RKO (cell line): ENCODE measurements at places on chromosomes 6 and 20.

DNA sequence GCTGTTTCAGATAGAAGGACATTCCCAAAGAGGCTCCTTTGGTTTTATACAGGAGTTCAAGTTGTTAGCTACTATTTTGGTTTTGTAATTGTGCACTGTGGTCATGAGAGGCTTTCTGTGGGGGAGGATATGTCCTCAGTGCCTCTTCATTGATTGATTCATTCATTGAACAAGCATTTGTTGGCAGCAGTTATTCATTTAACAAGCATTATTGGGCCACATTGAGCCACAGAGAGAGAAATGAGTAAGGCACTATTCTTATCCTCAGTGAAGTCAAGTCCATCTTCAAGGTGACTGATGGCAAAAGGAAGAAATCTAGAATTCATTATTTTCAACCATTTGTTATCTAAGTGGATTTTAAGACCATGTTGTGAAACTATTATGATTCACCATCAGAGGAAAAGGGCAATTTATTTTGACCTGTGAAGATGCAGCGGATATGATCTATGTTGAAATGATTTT lies 697.2 kb upstream of the CITED2 start:
- no peak for DNase-seq

GRCh38 chr20:24339210-24339641 lies 130.2 kb upstream of the SYNDIG1 start:
- no peak for DNase-seq

- peak; percentile 15 for DNase-seq
Measured at GRCh38 chr6:109187399-109188114, 92.2 kb downstream of the CEP57L1 start.

DNA sequence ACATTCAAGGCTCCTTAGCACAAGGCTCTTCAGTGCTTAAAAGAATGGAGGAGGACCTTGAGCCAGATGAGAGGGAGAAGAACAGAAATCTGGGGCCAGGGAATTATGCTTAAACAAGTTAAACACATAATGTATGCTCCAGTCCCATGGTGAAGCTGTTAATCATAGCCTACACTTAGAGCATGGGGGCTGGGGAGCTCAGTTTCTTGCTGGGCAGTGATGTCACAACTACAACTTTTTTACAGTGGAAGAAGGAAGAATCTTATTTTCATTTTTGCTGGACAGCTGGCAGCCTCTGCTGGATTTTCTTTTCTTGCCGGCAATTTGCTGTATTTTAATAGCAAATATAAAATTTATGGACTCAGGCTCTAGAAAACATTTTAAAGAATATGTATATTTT lies 432.5 kb downstream of the CD109 start:
- no peak for DNase-seq

- DNase-seq: no peak
Measured at GRCh38 chr6:33668914-33669313, 42.6 kb downstream of the UQCC2 start.

- DNase-seq: no peak
Measured at GRCh38 chr6:107543088-107543487, 53.2 kb downstream of the SOBP start.
